ENCODE measurements at places on chromosomes 6 and 20.

DNA sequence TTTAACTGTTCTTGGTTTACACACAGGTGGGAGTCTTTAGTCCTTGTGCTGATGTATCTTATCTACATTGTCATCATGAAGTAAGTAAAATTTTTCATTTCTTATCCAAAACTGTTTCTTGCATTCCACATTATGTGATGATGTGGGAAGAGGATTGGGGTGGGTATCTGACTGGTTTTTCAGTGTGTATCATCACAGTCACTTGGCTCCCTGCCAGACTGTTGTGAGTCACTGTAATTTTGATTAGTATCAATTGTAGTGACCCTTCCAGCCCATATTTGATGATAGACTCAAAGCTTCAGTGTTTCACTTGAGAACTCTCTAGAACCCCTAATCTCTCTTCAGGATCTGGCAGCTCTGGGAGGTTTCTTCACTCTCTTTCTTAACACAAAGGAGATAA, 84.5 kb upstream of the RIN2 start:
- DNase-seq, result peak; percentile 41

- no peak for DNase-seq
These were observed 151.2 kb upstream of the TMEM170B start for GRCh38 chr6:11386323-11386722.

- no peak for DNase-seq
These were observed 159.3 kb upstream of the PLCB4 start for GRCh38 chr20:8909596-8909995.

DNA sequence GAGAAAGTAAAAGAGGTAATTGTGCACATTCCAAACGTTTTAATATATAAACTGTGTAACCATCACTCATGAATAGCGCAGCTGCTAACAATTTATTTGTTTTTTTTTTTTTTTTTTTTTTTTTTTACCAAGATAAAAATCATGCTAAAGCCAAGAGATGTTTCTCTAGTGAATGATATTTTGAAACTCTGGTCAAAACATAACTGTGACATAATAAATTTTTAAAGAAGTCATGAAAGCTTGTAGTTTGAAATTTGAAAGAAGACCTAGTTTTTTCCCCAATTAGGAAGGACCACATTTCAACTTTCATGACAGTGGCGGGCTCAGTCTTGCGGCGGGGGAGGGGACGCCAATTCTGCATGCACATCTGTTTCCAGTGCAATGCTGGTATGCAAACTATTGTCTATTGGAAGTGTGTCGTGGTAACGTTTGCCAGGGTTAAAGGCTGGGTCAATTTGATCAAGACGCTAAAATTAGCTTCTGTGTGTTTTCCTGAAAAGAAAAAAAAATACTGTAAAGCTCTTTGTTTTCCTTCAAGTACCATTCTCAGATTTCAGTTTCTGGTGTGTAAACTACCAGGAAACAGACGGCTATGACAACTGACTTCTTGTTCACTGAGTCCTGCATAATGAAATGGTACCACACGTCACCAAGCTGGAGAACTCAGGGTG, 211.9 kb downstream of the FOXC1 start:
- DNase-seq, result no peak

DNA sequence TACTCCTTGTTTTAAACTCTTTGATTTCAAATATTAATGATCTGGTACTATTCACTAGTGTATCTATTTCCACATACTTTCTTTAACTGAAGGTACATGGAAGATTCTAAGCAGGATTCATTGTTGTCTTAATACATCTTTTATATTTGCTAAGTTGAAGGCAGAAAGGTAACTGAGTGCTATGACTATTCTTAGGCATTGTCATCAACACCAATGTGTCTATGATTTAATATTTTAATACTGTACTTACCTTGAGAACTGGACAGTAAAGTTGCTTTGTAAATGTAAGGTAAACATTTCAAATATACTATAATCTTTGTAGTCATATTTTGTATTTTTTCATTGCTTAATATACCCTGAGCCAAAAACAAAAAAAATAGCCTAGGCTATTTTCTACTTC, 8.9 kb upstream of the BTBD9 start:
- DNase-seq, result no peak

GRCh38 chr6:30490026-30490876, 942 bp downstream of the HLA-E start:
- DNase-seq, result peak; percentile 60

- no peak for DNase-seq
These were observed 585.6 kb downstream of the UTRN start for GRCh38 chr6:144870782-144871181.

DNA sequence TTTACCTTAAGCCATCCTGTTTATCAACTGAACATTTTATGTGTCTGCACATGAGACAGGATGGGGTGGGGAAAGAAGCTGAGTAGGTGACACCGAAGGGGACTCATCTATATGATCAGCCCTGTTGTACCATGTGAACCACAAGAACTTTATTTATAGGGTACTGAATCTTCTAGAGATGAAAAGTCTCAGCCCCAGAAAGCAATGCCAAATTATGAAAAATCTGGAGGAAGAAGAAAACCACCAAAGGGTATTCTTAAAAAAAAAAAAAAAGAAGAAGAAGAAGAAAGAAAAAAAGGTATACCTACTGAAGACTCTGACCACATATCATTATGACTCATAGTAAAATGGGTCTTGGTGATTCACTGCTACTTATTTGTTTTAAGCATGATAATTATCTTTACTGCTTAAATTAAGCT, 39.8 kb upstream of the HBS1L start:
- peak; percentile 41 for DNase-seq

GRCh38 chr6:108942556-108943492, 94.6 kb downstream of the ARMC2 start:
- no peak for DNase-seq

DNA sequence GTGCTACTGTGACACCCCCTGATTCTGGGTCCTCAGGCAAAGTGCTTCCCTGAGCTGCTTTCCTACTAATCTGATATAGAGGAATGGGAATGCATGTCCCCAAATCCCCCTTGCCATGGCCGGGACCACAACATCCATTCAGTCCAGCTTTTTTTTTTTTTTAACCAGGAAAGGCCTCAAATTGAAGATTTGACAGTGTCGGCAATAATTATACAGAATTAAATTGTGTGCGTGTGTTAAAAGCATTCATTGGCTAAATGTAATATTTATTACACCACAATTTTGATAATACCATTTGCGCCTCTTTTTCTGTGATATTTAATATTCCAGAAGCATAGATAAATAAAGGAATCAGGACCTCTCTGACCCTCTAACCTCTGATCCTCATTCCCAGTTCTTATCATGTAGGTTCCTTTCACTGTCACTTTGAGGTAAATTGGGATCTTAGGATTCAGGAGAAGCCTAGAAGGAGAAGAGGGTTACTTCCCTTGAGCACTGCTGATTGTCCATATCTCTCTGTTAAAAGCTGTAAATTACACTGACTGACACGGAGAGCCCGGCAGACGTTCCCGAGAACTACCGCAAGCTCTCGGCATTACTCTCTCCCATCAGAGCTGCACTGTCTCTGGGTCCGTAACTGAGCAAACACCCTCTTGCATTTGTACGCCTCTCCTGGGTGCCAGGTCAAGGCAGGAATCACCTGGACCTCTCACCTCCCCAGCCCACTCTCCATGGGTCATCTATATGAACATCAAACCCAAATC, 29.4 kb upstream of the MAFB start:
- no peak for DNase-seq

GRCh38 chr20:51001430-51002265, 21.3 kb downstream of the KCNG1 start:
- no peak for DNase-seq

DNA sequence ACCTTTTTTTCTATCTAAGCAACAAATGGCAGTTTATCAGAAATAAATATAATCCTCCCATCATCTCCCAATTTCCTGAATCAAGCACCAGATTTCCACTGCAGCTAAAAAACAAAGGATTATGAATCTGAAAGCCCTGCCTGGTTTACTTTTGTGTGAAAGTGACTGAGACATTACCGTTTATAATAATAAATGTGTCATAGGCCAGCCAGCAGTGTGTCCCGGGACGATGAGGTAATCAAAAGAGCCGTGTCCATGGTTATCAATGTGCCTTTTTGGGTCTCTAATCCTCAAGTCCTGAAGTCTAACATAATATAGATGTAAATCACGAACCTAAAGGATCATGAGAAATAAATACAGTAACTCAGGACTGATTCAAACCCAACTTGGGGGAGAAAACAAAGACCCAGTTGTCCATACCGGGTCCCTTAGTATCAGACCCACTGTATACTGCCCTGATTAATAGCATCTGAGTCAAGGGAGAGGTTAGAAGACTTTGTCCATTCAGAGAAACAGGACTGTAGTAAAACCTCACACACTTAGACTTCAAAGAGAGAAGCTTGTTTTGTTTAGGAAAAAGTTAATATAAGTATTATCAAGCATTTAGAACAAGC, 149.1 kb downstream of the SASH1 start:
- DNase-seq, result no peak

DNA sequence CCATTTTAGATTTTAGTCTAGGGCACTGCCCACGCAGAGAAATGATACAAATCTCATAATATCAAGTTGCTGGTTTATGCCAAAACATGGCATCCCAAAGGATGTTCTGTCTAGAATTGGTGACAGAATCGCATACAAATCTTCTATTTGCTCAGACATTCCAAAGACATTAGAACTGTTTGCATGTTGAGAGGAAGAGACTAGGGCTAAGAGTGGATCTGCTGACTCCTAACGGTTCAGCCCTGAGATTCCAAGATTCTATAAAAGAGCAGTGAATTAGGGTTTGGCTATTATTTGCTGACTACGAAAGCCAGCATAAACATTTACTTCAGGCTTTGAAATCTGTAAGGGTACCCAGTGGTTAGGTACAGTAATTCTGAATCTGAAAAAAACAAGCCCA, 3.6 kb downstream of the EPB41L2 start:
- DNase-seq, result no peak

GRCh38 chr20:64003960-64004725, 23.2 kb downstream of the PRPF6 start:
- no peak for DNase-seq

GRCh38 chr6:53347921-53348370, 804 bp downstream of the ELOVL5 start:
- peak; percentile 50 for DNase-seq

- DNase-seq, result no peak
These were observed 251.1 kb downstream of the PHACTR1 start for GRCh38 chr6:12967686-12968085.

- no peak for DNase-seq
These were observed 273.5 kb downstream of the PKHD1 start for GRCh38 chr6:51813904-51814303.

DNA sequence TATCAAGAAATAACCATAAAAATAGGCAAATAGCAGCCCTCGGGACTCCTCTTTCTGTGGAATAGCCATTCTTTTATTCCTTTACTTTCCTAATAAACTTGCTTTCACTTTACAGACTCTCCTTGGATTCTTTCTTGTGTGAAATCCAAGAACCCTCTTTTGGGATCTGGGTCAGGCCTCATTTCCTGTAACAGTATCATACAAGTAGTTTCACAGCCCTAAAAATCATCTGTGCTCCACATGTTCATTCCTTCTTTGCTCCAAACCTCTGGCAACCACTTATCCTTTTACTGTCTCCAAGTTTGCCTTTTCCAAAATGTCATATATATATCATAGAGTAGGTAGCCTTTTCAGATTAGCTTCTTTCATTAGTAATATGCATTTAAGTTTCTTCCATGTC, 13.5 kb upstream of the NT5E start:
- no peak for DNase-seq

- DNase-seq, result no peak
These were observed 83.9 kb downstream of the GRIK2 start for GRCh38 chr6:101477436-101477835.

- DNase-seq, result no peak
These were observed 127.0 kb downstream of the CEBPB start for GRCh38 chr20:50317609-50318008.

DNA sequence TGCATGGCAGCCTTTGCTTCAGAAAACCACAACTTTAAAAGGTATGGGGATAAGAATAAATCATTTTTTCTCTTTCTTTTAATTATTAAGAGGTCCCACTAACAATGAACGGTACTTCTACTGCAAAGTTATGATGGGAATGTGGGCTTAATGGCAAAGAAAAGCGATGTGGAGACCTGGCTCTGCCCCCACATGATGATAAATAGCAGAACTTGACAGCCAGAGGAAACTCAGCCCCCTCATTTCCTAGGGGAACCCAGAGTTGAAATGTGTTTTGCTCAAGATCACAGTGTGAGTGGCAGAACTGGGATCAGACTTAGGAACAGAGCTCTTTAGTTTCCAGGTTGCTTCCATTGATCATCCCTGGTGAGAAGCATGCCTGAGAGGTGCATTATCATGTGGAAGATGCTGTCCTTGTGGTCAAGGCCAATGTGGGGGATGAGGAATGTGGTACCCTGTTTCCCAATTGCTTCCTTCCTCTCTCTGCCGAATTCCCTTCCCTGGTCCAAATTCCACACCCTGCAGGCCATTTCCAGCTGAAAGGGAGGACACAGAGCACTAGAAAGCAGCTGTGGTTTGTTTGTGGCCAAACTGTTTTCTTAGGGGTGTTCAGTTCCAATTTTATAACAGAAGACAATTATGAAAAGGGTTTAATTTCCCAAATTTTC, 66.0 kb downstream of the BACH2 start:
- no peak for DNase-seq

DNA sequence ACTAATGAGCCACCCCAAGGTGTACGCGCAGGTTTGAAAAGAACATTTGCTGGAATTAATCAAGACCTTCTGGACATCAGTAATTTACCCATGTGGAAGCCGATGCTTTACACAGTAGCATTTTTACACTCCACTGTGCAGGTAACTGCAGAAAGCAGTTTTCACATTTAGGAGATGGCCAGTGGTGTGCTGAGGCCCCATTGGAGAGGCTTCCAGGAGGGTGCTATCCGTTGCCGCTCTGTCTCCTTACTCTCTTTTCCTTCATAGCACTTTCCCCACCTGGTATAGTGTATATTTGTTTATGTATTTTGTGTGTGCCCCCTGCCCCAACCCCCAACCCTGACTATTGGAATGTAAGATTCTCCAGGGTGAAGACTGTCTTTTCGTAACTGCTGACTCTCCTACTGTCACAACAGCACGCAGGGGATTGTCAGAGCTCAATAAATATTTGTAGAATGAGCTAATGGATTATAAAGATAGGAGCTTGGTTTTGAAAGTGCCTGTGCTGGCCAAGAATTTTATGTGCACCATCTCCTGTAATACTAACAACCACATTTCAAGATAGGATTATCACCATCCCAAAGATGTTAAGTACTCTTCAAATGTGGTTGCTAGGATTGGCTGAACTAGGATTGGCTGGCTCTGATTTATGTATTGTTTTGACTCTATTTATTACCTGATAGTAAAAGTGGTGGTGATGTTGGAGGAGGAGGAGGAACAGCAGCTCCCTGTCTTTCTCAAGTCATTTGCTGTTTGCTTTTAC, 74.0 kb upstream of the GLP1R start:
- DNase-seq, result no peak
